Iris pigment epithelial cell (primary cell): ENCODE measurements at places on chromosomes 11 and 22.
A peak's percentile ranks its signal among the peaks of the same experiment; 100 is the strongest.

DNA sequence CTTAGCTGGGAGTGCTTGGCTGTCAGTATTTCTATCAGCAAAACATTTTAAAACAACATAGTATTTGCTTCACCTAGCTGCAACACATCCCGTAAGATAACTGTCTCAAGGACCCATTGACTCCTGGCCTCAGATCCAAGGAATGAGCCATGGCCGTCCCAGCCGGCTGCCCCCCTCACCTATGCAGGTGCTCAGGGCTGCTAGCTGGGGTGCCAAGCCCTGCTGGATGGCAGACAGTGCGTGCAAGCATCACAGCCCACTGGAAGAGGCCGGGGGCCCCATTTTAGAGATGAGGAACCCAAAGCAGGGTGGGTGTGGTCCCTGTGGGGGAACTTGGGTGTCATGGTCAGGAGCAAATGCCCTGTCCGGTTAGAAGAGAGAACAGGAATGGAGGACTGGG is 8.5 kb downstream of the PSMC3 start:
- no peak for DNase-seq

DNA sequence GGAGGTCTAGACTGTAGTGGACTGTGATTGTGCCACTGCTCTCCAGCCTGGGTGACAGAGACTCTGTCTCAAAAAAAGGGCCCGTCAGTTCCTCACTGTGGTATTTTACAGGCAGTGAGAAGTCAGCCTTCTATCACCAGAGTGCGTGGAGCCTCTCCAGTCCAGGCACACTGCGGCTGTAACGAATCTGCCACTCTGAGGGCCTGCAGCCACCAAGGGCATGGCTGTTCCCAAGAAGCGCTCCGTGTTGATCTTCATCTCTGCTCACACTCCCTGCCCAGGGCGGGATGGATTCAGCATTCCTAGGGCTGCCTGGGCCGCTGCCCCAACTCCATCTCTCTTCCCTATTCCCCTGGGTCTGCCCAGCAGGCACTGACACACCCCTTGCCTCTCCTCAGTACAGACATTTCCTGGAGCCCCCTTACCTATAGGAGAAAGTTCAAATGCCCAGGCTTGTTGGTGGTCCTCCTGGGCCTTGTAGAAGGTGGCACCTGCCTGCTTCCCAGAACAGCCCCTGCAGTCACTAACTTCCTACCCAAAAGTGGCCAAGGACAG is 148.4 kb downstream of the CACNA1I start:
- DNase-seq, result no peak

- DNase-seq, result no peak
Measured at GRCh38 chr11:2166091-2166851, 5.3 kb upstream of the INS start.

DNA sequence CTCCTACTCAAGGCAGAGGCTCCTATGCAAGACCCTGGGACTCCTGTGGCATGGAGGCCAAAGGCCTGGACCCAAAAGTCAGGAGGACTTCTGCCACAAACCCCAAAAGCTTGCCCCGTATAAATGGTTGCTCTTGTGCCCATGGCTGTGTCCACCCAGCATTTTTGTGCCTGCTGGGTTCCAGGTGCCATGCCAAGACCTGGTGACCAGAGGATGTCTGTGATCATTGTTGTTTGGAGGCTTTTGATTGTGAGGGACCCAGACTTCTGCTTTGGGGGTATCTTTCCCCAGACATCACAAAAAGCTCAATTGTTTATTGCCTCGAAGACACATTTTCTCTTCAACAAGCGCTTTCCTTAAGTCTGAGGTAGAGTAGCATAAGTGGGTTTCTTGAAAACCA is 35.1 kb downstream of the C22orf31 start:
- DNase-seq, result no peak

- DNase-seq, result peak; percentile 45
Measured at GRCh38 chr22:35467681-35468434, 67.9 kb downstream of the MCM5 start.

GRCh38 chr11:61270354-61271076 is 24.6 kb downstream of the VWCE start:
- DNase-seq, result peak; percentile 74

- peak; percentile 84 for DNase-seq
Measured at GRCh38 chr11:10026514-10026913, 267.5 kb downstream of the SBF2 start.
